ENCODE measurements at places on chromosomes 3 and 15.
A peak's percentile ranks its signal among the peaks of the same experiment; 100 is the strongest.

- no peak for DNase-seq
Observed at GRCh38 chr3:119346076-119346496, 51.9 kb downstream of the ARHGAP31 start.

DNA sequence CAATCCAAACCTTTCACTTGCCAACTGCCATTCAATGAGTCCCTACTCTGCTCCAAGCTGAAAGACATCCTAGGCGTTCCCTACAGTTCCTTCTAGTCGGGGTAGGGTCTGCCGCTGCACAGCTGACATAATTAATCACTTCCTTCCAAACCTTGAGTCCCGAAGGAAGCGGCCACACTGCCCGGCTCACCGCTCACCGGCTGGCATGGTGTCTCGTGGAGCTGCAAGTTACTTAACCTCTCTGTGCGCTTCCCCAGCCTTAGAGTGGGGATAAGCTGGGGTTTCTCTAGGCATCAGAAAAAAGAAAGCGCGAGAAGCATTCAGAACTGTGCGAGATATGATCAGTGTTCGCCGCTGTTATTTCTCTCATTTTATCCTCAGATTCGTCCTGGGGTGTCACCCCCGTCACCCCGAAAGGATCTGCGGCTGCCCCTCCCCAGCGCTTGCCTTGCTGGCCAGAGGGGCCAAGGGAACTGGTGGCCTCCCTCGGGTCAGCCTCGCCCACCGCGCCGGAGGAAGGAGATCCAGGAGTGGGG is 748 bp downstream of the MRPS25 start:
- DNase-seq = peak; percentile 19

- no peak for DNase-seq
Observed at GRCh38 chr15:43808960-43809678, 8.7 kb downstream of the HYPK start.

- no peak for DNase-seq
Observed at GRCh38 chr3:141289228-141289772, 57.7 kb downstream of the PXYLP1 start.

- DNase-seq = no peak
Observed at GRCh38 chr15:28967066-28967465, 81.3 kb downstream of the APBA2 start.

- DNase-seq = no peak
Observed at GRCh38 chr3:138349926-138350665, 1.7 kb downstream of the MRAS start.

GRCh38 chr3:149771652-149772271 is 19.5 kb upstream of the COMMD2 start:
- peak; percentile 3 for DNase-seq

- no peak for DNase-seq
Observed at GRCh38 chr15:91857224-91857585, 3.7 kb downstream of the SLCO3A1 start.

DNA sequence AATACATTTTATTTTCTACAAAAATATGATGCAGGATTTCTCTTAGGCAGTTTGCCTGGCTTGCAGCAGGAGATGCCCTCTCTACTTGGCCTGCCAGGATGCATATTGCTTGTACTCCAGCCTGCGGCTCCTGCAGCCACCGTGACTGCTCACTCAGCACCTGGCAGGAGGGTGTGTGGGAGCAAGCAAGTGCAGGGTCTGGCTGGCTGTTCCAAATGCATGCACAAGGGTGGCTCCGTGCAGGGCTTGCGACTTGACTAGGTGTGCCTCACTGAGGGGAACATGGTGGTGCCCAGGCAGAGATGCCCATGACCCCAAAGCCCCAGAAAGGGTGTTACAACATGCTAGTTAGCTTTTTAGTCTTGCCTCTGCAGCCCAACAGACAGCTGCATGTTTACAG is 1240.2 kb upstream of the ALCAM start:
- no peak for DNase-seq

DNA sequence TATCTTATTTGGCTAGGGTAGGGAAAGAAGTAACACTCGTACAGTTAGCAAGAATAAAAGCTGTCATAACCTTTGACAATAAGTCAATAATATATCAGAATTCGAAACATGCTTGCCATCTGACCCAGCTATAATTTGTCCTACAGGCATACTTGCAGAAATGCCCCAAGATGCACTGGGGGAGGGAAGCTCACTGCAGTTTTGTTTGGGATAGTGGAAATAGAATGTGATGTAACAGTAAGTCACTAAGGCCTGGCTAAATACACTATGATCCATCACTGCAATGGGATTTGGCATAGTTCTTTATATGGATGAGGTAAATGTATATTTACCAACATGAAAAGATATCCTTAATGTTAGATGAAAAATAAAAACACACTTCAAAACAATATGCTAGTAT is 25.5 kb upstream of the TMOD3 start:
- no peak for DNase-seq

DNA sequence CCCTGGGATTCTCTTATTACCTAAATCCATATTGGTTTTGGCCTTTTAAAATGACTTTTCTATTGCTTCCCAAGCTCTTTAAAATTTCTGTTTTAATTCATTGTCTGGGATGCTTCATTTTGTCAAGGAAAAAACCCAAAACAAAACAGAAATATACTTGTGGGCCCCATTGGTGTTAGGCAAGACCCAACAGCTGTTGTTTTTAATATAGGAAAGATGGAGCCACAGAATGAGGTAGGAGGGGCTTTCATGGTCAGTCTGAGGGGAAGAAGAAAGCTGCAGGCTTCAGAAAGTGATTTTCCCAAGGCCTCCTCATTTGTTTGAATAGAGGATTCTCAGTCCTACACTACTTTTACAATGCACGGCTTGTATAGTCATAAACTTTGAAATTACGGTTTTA is 180.5 kb downstream of the MCTP2 start:
- DNase-seq = no peak

GRCh38 chr3:143010024-143010423 is 8.7 kb downstream of the U2SURP start:
- no peak for DNase-seq

DNA sequence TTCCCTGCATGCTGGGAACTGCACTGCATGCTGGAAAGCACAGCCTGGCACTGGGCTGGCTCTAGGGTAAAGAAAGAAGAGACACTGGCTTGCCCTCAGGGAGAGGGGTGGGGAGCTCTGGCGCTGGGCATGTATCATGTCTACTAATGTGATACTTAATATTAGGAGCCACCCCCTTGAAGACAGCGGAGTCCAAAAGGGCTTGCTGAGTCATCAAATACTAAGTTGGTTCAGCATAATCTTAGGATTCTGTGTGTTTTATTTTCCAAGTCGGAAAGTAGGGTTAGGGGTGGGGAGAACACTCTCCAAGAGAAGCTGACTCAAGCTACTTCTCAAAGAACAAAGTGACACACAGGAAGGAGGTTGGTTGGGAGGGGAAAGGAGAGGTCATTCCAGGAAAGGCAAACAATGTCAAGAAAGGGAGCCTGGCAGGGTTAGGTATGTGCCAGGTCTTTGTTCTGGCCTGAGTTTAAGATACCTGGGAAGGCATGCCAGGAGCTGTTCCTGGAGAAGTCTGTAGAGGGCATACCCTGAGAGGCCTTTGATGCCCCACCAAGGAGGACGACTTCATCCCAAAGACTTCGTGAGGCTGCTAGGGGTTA is 237.8 kb upstream of the NR2E3 start:
- no peak for DNase-seq
